ENCODE measurements at places on chromosomes 6 and 20.

DNA sequence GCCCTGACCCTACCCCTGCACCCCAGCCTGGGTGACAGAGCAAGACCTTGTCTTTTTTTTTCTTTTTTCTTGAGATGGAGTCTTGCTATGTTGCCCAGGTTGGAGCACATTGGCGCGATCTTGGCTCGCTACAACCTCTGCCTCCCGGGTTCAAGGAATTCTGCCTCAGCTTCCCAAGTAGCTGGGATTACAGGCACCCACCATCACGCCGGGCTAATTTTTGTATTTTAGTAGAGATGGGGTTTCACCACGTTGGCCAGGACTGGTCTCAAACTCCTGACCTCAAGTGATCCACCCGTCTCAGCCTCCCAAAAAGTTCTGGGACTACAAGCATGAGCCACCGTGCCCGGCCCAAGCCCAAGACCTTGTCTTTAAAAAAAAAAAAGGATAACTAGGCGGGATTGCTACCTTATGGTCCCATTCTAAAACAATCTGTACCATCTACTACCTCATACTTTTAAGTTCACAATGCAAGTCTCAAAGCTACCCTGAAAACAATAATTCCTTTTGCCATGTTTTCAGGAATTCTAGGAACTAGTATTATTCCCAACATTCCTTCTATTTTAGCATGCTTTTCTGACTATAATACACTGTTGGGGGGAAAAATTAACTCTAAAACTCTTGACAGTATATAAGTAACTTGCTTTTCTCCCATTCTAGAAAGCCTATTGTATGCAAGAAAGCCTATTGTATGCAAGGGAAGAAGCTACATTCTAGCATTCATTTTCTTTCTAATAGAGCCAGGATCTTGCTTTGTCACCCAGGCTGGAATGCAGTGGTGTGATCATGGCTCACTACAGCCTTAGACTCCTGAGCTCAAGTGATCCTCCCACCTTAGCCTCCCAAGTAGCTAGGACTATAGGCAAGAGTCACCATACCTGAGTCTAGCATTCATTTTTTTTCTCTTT, 6.6 kb downstream of the TUBB start:
- no peak for DNase-seq

DNA sequence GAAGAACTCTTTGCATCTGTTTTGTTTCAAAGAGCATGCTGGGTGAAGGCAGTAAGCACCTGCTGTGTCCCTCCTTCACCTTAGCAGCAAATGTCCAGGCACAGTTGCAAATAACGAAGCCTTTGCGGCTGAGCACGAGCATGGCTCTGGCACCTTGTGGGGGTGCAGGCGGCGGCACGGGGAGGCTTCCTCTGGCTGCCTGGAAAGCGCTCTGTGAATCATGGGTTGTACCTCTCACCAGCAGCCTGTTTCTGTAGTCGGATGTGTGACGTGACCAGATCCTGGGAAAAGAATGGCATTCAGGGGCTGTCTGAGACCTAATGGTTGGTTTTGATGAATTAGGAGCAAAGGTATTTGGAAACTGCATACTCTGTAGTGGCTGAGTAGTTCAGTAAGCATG, 144.8 kb downstream of the DTNBP1 start:
- DNase-seq: no peak

GRCh38 chr6:126069449-126069848, 83.1 kb downstream of the TRMT11 start:
- no peak for DNase-seq

- no peak for DNase-seq
These were observed 7.6 kb upstream of the TAF4 start for GRCh38 chr20:62073323-62073722.

DNA sequence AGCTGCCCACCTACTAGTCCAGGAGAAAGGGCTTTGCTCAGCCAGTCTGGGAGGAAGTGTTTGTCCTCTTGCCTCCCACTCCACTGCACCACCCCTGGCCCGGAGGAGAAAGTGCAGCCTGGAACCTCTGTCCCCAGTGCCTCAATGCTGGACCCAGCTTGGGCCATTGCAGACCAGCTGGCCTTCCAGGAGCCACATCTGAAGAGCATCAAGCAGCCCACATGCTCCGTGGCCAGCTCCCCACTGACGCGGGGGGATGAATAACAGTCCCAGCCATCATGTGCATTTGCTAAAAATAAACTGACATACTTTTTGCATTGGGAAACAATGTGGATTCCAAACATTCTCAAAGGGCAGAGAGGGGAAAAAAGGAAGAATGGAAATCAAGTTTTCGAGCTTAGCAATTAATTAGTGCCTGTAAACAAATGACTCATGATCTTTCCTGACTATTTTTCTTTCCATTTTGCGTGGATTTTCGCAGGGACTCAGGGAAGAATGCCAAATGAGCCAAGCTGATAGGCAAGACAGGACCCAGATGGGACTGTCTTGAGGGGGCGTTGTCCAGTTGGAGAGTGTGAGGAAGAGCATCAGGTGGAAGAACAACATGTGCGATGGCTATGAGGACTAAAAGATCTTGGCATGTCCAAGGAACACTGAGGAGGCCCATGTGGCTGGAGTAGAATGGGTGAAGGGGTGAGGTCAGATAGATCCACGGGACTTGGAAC, 34.1 kb downstream of the CEBPB start:
- peak; percentile 65 for DNase-seq
